ENCODE measurements at places on chromosomes 7 and 10. TPM values are rescaled to one million over a fixed set of nuclear protein-coding genes. Genes with fewer than 3 reads are reported as not detected.

Gene EN2
- 0.13 TPM for total RNA-seq

DNA sequence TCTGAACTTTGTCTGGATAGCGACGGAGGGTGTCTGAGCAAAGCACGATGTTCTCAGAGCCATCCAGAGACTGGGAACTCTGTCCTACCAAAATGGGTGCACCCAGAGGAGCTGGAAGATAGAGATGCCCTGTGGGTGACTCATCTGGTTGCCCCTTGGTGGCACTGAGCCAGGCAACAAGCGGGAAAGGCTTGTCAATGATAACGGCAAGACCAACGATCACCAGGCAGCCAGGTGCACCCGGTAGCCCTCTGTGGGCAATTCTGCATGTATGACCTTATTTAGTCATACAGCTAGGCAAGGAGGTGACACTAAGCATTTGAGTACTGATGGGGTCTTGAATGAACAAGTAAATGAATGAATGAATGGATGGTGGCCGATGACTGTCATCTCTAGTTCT, 2.8 kb upstream of the ELN start:
- no peak for ATAC-seq

- ATAC-seq = no peak
These were observed 36.0 kb upstream of the KIAA1217 start for GRCh38 chr10:24172909-24173308.

GRCh38 chr7:5462216-5462615, 38.6 kb upstream of the TNRC18 start:
- no peak for ATAC-seq

DNA sequence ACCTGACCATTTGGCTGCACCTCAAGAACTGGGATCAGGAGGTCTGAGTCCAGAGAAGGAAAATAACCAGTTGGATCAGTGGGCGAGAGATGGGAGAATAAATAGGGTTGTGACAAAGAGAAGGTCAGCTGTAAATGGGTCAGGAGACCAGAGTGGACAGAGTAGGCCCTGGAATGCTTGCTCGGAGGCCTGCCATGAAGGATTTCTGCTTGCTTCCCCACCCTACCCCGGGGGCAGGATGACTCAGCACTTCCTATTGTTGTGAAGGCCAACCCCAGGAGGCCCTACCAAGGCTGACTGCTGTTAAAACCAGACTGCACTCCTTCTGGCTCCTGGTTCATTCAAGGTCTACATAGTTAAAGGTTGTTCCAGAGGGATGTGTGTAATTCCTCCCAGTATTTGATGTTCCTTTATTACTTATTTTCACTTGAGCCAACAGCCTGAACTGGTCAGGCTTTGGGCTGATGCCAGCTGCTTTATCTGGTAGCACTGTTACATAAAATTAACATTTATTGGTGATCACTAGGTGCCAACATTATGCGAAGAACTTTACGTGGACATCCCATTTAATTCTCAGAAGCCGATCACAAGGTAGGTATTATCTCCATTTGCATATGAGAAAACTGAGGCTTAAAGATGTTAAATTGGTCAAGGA, 27.3 kb upstream of the IFRD1 start:
- peak; percentile 86 for ATAC-seq

GRCh38 chr10:110919971-110920881, 822 bp downstream of the SHOC2 start:
- ATAC-seq = no peak

- ATAC-seq = no peak
These were observed 25.5 kb downstream of the CYP51A1 start for GRCh38 chr7:92108821-92109220.

Gene IL2RA
- total RNA-seq = 0.50 TPM

Gene GHRHR
- total RNA-seq = not detected

- no peak for ATAC-seq
These were observed 27.8 kb downstream of the DCLRE1C start for GRCh38 chr10:14926061-14926470.

Gene HEPACAM2
- not detected for total RNA-seq
